ENCODE measurements at places on chromosomes 1 and 21. TPM values are rescaled to one million over a fixed set of nuclear protein-coding genes. Genes with fewer than 3 reads are reported as not detected.

- peaks cover 11% of the 10 kb centered on the region for H3K27me3 ChIP-seq
- H3K27ac ChIP-seq: peak overlapping the region; percentile 30
- no peak overlapping the region for H3K4me3 ChIP-seq
- no peaks in the 10 kb centered on the region for H3K36me3 ChIP-seq
Measured at GRCh38 chr1:154784924-154785531, 85.1 kb downstream of the KCNN3 start.

The DNASE2B gene
- not detected for polyA plus RNA-seq

DNA sequence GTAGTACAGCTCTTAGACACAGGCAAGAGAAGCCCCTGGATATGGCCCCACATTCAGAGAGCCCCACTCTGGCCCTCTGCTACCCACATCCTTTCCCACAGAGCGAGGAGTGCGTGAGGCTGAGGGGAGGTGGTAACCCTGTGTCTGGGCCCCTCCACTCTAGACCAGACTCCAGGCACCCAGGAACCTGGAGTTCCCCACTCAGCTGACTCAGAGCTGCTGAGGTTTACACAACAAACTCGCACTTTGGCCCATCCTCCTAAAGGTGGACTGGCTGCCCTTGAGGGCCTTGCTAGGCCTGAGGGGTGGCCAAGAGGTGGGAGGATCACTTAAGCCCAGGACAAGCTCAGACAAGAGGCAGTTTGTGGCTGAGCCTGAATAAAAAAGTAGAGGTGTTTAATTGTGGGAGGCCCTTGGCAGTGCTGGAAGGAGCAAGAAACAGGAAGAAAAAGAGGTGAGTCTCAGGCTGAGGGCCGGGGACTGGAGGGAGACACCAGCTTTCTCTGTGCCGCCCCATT lies 10.7 kb downstream of the MR1 start:
- no peak for DNase-seq
- H3K36me3 ChIP-seq: peaks cover 10% of the 10 kb centered on the region
- no peak overlapping the region for H3K27ac ChIP-seq
- peaks cover 32% of the 10 kb centered on the region for H3K4me1 ChIP-seq

The OR2L5 gene
- polyA plus RNA-seq: not detected

The CD34 gene
- polyA plus RNA-seq: not detected

The HES2 gene
- polyA plus RNA-seq: not detected

The SPATA46 gene
- not detected for polyA plus RNA-seq

GRCh38 chr1:191709215-191709614 lies 449.0 kb upstream of the RGS18 start:
- H3K27me3 ChIP-seq: no peaks in the 10 kb centered on the region
- no peak overlapping the region for H3K27ac ChIP-seq
- no peaks in the 10 kb centered on the region for H3K36me3 ChIP-seq
- H3K4me3 ChIP-seq: no peak overlapping the region
- H3K4me1 ChIP-seq: no peaks in the 10 kb centered on the region

GRCh38 chr1:237976331-237976730 lies 85.6 kb upstream of the ZP4 start:
- H3K4me1 ChIP-seq: peaks cover 2% of the 10 kb centered on the region
- DNase-seq: no peak
- no peaks in the 10 kb centered on the region for H3K36me3 ChIP-seq
- no peaks in the 10 kb centered on the region for H3K27me3 ChIP-seq

Measured in naive B cell (primary cell).